ENCODE measurements at places on chromosomes 7 and 10. TPM values are rescaled to one million over a fixed set of nuclear protein-coding genes. Genes with fewer than 3 reads are reported as not detected.

- DNase-seq, result no peak
Measured at GRCh38 chr7:106992511-106992910, 52.0 kb upstream of the PRKAR2B start.

DNA sequence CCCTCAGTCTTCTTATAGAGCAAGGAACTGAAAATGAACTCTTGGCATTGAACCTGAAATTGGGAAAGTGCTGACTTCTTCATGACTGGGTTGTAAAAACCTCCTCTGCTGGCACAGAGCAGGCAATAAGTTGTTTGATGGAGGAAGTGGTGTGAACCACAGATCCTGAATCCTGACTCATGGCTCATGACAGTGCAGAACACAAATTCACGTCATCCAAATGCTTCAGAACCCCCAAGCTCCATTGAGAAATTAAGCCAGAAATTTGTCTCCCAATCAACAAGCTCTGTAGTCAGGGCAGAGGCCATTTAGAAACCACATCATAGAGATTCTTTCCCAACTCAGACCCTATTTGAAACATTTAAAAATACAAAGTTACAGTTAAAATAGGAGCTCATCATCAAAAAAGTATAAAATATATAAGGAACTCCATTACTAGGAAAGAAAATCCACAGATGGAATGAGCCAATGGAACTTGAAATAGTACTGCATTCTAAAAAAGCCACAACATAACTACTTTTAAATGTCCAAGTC is 10.3 kb upstream of the STK17A start:
- DNase-seq, result no peak

DNA sequence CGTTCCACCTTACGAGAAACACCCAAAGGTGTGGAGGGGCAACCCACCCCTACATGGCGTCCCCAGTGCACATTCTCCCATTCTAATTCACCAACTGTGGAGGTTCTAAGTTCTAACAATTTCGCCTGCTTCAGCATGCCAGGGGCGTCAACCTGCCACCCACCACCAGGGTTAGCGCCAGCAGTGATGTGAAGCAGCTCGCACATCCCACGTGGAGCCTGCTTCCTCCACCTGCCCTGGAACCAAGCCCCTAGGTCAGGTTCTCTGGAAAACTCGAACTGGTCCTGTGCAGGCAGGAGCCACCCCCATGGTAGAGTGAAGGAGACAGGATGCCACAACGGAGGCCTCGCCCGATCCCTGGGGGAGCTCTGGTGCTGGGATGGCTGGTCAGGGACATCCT is 33.3 kb upstream of the FXYD4 start:
- no peak for DNase-seq

Gene SORBS1
- 150 TPM for total RNA-seq

Gene CLCN1
- total RNA-seq, result not detected

Gene CYP3A7
- total RNA-seq, result not detected

Gene GRM3
- not detected for total RNA-seq

Gene OPN4
- not detected for total RNA-seq
